A549 (cell line): ENCODE measurements at places on chromosomes 11 and 22.

DNA sequence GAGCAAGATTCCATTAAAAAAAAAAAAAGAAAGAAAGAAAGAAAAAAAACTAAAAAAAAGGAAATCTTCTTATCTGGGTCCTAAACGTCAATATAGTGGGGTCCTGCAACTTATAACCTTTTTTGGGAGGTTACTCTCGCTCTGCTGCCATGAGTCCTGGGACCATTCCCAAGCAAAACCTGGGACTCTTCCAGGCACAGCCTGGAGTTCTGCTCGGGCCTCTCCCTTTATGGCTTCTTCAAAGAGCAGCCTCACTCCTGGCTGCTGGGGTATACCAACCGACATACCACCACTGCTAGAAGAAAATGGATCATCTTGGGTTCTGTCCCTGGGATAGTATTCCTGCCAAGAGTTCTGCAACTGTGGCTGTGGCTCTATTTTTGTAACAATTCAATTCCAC lies 14.1 kb upstream of the CKAP5 start:
- DNase-seq, result no peak

DNA sequence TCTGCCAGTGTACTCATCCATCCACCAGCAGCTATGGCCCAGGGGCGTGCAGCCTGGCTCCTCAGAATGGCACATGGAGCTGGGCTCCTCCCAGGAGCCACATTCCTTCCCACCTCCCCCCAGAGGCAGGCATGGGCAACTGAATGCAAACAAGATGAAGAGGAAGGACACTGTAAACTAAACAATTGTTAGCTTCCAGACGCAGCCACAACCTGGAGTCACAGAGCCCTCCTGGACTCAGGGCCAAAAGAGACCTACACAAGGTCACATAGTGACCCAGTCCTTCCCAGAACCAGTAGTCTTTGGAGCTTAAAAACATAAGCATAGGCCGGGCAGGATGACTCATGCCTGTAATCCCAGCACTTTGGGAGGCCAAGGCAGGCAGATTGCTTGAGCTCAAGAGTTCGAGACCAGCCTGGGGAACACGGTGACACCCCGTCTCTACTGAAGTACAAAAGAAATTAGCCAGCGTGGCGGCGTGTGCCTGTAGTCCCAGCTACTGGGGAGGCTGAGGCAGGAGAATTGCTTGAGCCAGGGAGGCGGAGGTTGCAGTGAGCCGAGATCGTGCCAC lies 30.7 kb upstream of the CLDN5 start:
- peak; percentile 59 for DNase-seq

DNA sequence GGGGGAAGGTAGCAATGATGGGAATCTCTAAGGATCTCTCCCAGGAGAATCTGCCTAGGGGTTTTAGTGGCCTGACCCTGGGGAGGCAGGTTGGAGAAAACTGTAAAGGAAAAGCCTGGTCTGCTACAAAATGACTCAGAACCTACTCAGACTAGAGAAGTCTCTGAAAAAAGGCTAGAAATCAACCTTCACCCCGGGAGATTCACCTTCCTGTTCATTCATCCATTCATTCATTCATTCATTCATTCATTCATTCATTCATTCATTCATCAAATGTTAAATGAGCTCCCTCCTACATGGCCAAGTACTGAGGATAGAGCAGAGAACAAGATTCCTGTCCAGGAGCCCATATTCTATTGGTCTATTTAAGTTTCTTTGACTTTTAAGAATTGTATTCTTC lies 8.9 kb upstream of the ANKK1 start:
- no peak for DNase-seq

DNA sequence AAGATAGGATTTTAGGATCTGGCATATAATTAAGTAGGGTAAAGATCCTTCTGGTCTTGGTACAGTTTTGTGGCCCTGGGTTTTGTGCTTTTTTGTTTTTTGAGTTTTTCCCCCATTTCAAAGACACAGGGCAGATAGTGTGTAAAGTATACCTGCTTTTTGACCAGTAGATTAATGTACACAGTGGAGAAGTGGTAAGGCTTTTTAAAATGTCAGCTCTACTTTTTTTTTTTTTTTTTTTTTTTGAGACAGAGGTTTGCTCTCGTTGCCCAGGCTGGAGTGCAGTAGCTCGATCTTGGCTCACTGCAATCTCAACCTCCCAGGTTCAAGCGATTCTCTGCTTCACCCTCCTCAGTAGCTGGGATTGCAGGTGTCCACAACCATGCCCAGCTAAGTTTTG lies 4.0 kb downstream of the EP300 start:
- no peak for DNase-seq

GRCh38 chr22:25760294-25760693 lies 18.3 kb downstream of the MYO18B start:
- no peak for DNase-seq

DNA sequence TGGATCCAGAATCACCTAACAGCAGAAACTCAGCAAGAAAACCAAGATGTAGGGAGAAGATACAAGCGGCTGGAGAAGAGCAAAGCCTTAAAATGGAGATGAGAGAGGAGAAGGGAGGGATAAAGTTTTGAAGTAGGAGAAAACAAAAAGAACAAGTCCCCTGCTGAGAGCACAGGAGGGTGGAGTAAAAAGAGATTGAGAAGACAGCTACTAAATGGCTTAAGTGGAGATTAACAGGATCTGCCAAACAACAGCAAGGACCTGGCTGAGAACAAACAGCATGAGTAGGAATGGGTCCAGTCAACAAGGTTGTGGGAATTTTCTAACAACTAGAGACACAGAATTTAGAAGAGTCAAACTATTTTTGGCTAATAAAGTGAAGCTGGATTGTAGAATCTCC lies 18.1 kb downstream of the BTG4 start:
- DNase-seq, result no peak

DNA sequence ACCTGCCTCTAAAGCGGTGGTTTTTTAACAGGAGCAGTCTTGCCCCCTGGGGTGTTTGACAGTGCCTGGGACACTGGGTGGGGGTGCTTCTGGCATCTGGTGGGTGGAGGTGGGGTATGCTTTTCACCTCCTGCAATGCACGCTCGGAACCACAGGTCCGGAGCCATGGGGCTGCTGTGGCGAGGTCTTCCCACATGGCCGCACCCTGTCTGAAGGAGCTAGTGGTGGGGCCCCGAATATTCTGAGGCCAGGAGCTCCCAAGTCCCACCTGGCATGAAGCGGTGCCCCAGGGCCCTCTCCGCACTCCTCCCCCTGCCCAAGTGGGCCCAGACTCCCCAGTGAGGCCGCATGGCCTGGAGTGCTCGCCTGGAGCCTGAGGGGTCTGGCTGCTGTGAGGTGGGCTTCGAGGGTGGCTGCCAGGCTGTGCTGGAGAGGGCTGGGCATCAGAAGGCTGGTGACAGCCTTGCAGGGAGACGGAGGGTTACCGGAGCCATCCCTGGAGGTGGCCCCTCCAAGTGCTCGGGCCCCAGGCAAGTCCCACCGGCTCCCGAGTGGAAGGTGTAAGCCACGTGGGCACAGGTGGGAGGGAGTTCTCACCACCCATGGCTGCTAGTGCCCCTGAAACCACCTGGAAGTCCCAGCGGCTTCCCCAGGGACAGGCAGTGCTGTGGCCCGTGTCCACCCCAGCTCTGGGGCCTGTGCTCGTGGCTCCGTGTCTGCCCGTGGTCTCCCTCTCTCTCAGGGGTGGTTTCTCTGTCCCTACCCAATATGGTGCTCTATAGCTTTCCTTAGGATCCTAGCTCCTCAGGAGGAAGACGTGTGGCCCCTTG lies 15.1 kb downstream of the TBX1 start:
- no peak for DNase-seq

DNA sequence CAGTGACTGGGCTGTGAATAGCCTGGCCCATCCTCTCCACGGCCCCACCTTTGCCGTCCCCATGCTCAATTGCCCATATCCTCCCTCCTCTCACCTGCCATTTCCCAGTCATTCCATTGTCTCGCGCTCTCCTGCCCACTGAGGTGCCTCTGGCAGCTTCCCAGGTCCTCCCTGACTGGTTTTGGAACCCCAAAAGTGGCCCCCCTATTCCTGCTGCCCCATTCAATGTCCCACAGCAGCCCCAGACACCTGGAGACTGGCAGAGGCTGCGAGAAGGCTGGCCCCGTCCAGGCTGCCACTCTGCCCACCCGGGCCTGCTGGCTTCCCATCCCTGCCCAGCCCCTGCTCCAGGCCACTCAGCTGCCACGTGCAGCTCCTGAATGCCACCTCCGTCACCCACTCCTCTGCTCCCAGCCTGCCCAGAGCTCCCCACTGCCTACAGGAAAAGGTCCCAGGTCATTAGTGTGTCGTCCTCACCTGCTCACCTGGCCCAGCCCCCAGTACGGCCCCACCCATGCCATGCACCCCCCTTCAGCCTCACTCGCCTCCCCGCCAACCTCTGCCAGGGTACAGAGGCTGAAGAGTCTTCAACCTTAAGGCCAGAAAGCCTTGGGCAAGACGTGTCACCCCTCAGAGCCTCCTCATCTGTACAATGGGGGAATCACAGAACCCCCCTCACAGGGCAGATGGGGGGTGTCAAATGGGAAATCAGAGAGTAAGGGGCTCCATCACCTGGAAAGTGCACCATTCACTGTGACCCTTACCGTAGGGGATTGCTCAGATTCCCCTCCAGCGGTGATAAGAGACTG lies 37.5 kb downstream of the KCNJ4 start:
- DNase-seq, result no peak

GRCh38 chr22:23685205-23685784 lies 5.5 kb upstream of the RGL4 start:
- DNase-seq, result no peak

DNA sequence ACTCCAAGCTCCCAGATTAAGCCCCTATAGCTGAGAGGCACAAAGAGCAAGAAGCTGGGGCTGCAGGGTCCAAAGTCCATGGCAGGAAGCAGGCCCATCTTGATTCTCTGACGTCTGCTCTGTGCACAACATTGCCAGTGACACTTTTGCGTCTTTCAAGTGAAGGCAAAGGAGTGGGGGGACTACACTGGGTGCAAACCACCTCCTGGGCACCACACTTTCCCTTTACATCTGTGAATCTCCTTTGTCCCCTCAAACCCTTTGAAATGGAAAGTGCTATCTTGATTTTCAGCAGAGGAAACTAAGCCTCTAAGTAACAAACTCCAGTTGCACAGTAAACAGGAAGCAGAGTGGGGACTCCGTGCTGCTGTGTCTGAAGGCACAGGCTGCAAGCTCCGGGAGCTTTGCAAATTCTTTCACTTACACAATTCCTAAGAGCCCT lies 428.0 kb downstream of the LARGE1 start:
- DNase-seq, result no peak

DNA sequence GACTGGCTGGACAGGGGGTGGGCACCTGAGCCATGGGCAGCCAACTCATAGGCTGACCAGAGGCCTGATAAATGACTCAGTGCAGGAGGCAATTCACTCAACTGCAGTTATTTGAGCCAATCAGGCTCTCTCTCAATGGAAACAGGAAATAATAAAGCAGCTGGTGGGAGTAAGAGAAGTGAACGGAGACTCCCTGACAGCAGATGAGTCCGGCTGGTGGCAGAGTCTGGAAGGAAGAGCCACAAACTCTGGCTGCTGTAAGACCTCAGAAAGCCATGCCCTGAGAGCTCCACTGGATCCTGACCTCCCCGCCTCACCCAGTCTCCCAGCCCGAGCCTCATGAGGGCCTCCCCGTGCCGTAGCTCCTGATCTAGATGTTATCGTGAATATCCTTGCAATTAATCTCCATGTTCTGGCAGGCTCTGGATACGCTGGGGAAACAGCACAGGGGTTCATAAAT lies 69.8 kb downstream of the TRIM29 start:
- DNase-seq, result no peak

DNA sequence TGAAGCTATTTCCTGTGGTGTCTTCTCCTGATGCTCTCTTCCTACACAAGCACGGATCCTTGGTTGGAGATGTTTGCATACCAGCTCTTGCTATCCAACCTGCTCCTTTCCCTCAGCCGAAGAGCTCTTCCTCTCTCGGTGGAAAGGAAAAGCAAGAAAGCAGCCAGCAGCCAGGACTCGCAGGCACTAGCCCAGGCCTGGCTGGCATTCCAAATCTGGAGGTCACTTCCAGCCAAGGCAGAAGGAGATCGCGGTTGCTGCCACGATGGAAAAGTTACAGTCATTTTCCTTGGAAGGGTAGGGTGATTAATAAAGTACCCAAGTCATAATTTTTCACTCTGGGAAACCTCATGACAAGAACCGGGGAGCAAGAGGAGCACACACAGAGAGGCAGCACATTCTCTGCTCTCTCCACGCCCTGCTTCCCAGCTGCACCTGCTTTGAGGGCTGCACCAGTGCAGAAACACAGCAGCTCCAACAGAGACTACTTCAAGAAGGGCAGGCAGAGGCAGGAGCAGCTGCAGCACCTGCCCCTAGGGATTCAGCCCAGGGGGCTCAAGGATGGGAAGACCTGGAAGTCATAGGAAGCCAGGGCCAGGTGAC lies 399.3 kb downstream of the CADM1 start:
- DNase-seq, result no peak

- no peak for DNase-seq
Observed at GRCh38 chr11:105829084-105829483, 193.0 kb downstream of the MSANTD4 start.

- no peak for DNase-seq
Observed at GRCh38 chr11:23674866-23675265, 814.6 kb upstream of the CCDC179 start.

DNA sequence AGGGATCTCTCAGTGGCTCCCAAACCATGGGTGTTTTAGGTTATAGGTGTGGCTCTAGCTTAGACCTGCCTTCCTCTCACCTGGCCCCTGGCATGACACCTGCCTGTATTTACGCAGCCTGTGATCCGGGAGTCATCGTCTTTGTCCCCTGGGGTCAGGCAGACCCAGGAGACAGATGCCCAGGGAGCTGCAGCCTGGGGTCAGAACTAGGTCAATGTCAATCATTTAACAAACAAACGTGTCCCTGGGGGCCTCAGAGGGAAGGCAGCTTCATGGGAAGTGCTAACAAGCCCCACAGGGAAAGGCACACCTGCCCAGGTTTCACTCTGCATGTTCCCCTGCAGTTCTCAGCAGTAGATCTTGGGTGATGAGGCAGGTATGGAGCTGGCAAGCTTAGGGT lies 12.0 kb downstream of the BACE1-AS start:
- no peak for DNase-seq

DNA sequence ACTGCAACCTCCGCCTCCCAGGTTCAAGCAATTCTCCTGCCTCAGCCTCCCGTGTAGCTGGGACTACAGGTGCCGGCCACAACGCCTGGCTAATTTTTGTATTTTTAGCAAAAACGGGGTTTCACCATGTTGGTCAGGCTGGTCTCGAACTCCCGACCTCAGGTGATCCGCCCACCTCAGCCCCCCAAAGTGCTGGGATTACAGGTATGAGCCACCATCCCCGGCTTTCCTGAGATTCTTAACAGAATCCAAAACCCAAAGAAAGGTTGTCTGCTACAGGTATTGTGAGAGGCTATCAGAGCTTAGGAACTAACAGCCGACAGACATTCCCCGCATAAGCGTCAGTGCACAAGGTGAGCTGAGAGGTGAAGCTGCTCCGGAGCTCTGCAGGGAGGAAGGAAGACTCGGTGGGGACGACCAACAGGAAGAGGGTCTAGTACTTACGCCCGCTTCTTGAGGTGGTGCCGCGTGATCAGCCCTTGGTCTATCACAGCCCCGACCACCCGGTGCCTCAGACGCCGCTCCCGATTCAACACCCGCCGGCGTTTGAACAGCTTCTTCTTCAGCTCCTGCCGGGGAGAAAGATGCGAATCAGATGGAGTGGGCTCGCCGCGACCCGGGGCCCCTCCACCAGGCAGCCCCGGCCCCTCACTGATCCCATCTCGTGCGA lies 470 bp downstream of the C11orf98 start:
- no peak for DNase-seq

- DNase-seq, result peak; percentile 7
Observed at GRCh38 chr22:33803371-33804282, 116.6 kb downstream of the LARGE1 start.
